ENCODE measurements at places on chromosomes 2 and 18.

- DNase-seq: no peak
These were observed 236.1 kb upstream of the MEIS1 start for GRCh38 chr2:66198873-66199272.

DNA sequence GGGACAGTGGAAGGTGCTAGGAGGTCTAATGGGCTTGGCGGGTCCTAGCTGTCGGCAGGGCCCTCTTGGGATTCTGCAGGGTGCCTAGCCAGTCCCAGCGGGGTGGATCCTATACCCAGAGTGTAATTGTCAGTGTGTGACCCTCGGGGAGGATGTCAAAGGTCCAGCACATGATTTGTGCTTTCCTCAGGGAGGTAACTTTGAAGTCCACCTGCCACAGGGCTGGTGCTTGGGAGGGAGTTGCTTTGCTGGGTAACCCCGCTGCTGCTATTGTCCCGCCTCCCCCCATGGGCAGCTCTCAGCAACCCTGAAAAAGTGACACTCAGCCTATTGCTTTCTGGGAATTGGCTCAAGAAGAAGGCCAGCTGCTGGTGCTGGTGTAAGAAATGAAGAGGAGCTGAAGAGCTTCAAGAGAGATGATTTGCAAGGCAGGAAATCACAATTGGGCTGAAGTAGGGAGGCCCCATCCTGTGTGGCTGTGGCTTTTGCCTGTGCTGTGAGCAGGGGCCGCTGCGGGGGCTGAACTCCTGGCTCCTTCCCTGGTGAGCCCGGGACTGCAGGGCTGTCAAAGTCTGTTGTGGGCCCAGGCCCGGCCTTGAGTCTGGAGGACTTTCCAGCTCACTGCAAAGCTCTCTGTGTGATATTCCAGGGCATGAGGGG lies 36.4 kb downstream of the EMILIN2 start:
- DNase-seq: no peak

DNA sequence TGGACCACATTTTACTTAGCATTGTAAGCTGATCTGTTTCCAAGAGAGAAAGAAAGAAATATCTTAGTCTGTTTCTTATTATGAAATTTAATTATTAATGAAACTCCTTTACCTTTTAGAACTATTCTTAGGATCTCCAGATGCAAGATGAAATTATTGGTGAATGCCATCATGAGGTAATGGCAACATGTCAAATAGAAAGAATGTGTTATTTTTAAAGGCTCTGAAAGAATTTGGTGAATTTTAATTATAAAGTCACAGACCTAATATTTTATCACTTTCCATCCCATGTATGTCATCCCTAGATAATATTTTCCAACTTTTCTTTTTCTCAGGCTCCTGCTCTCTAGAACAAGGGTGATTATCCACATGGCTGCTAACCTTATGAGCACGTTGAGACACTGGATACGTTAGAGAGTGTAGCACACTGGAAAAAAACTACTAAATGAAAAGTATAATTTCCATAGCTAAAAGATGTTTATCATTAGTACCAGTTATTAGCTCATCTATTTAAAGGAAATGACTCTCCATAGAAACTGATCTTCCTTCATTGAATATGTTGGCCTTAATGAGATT lies 95.2 kb upstream of the SCG2 start:
- DNase-seq: no peak

DNA sequence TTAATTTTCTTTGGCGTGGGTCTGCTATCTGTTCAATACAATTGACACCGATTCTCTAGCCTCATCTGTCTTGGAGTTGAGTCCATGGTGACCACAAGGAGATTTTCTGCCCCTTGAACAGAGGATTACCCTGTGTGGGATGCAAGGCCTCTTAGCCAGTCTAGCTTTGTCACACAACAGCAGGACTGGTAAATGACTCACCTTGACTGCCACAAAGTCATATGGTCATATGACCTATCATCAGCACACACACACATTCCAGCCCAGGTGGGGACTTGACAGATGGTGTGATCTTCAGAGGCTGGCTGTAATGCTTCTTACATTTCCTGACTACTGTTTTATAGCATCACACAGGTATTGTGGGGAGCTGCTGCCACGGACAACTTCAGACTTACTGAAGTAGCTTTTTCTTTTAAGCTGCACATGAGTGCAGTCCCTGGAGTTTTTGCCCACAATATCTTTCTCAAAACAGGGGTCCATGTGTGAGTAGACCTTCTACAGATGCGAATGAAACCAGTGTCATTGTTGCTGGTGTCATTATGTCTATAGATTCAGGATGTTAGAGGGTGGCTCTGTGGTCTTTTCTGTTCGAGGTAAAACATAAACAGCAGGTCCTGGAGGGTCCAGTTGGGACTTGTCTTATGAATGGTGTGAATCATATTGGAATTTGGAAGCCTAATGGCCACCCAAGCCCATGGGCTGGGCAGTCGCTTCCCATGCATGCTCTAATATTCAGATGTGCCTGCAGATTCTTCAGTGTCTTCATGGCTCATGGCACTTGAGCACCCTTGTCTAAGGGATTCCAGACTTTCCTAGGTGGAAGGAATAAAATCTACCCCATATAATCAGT lies 18.6 kb upstream of the ACOXL start:
- DNase-seq: no peak

DNA sequence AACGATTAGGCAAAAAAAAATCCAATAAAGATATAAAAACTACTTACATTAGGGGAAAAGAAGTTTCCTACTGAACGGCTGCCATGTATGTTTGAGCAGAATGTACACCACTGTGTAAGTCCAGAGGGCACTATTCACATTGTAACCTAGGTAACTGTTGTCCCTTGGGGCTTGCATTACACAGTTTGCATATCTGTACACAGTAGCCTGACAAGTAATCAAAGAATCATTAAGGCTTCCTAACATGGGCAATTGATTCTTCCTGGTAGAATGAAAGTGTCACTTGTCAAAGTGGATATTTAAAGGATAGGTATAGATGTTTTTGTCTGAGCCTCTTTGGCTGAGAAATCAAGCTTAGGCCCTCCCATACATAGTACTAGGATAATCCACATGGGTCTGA lies 39.1 kb downstream of the PLEK start:
- DNase-seq: no peak
